ENCODE measurements at places on chromosomes 1 and 21. TPM values are rescaled to one million over a fixed set of nuclear protein-coding genes. Genes with fewer than 3 reads are reported as not detected.

The FYB2 gene
- total RNA-seq = not detected

The PTTG1IP gene
- 70.5 TPM for total RNA-seq

The C1orf53 gene
- not detected for total RNA-seq

The C1orf141 gene
- 0.25 TPM for total RNA-seq

The PRRX1 gene
- total RNA-seq = not detected

The ANGPTL3 gene
- total RNA-seq = not detected

The CHI3L1 gene
- not detected for total RNA-seq

The PBXIP1 gene
- 48.0 TPM for total RNA-seq

The SPATC1L gene
- total RNA-seq = 12.9 TPM

The RRP1 gene
- total RNA-seq = 41.9 TPM

The DPYD gene
- total RNA-seq = 13.4 TPM

The CGN gene
- 1.9 TPM for total RNA-seq

- no peak overlapping the region for H3K4me3 ChIP-seq
- H3K36me3 ChIP-seq = no peaks in the 10 kb centered on the region
- H3K27me3 ChIP-seq = peaks cover 6% of the 10 kb centered on the region
- peaks cover 5% of the 10 kb centered on the region for H3K4me1 ChIP-seq
- no peak for DNase-seq
These were observed 310.2 kb downstream of the NTNG1 start for GRCh38 chr1:107450899-107451664.

DNA sequence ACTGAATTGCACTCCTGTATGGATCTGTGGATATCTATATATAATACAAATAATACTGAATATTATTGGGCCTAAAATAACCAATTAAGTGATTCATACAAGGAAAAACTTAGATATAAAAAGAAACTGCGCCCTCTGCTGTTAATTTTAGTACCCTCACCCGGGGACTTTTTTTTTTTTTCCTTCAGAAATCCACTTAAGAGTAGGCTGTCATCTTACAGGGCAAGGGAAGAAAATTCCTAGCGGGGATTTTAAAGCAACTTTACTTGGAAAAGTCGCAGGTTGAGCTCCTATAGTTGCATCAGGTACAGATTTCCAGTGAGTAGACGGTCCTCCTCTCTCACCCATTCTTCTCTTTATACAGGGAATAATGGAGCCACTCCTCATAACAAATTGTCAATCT is 1.3 kb downstream of the NTNG1 start:
- H3K36me3 ChIP-seq = no peaks in the 10 kb centered on the region
- peaks cover 74% of the 10 kb centered on the region for H3K27me3 ChIP-seq
- DNase-seq = no peak
- H3K27ac ChIP-seq = no peak overlapping the region
- H3K4me1 ChIP-seq = peaks cover 22% of the 10 kb centered on the region

DNA sequence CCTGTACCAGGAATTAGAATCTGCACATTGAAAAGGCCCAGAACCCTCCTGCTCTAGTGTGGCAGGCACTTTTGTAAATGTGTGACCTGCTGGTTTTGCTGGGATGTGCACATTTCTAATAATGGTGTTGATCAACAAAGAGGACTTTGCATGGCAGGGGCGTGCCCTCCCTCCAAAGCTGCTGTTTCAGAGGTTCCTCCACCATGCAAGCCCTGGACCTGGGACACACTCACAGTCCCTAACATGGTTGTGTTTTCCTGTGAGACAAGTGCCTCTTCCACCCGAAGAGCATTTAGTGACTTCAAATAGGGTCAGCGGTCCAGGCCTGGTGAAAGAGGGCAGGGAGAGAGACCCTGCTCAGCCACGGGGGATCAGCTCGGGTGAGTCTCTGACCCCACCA is 28.1 kb downstream of the TENT5C start:
- peaks cover 39% of the 10 kb centered on the region for H3K4me1 ChIP-seq
- peaks cover 4% of the 10 kb centered on the region for H3K36me3 ChIP-seq
- H3K4me3 ChIP-seq = no peak overlapping the region

DNA sequence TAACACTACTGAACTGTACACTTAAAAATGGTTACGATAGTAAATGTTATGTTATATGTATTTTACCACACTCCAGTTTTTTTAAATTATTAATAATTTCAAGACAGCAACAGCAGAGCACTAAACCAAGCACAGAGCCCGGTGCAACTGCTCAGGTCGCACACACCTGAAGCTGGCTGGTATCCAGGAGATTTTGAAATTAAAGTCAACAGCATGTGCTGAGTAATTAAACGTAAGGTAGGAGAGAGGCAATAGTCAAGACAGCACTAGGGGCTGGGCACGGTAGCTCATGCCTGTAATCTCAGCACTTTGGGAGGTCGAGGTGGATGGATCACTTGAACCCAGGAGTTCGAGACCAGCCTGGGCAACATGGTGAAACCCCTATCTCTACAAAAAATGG is 35.1 kb upstream of the SLC30A10 start:
- H3K27ac ChIP-seq = no peak overlapping the region
- H3K4me1 ChIP-seq = no peaks in the 10 kb centered on the region
- H3K27me3 ChIP-seq = no peaks in the 10 kb centered on the region
- DNase-seq = no peak

DNA sequence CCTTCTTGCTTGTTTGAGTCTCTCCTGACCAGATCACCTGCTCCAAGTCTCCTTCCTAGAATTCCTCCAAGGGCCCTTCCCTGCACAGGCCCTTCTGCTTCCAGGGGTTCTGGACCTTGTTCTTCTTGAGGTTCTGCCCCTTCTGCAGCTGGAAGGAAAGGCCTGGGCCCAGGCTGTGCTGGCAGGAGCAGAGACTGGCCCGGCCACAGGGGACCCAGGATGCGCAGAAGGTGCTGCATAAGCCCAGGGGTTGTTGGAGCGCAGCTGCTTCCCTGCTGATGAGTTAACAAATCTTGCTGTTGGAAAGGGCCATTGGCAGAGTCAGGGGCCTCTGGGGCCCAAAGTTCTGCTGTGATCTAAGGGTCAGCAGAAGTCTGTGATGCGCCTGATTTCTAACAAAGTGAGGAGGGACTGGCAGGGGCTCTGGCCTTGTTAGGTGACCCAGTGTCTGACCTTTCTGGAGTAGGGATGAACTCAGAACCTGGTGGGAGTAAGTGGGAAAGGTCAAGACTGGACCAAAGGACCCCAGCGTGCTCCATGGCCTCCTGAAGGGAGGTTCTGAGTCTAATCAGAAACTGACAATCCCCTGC is 509.8 kb downstream of the PTPRU start:
- DNase-seq = no peak
- no peaks in the 10 kb centered on the region for H3K27me3 ChIP-seq
- no peak overlapping the region for H3K4me3 ChIP-seq

DNA sequence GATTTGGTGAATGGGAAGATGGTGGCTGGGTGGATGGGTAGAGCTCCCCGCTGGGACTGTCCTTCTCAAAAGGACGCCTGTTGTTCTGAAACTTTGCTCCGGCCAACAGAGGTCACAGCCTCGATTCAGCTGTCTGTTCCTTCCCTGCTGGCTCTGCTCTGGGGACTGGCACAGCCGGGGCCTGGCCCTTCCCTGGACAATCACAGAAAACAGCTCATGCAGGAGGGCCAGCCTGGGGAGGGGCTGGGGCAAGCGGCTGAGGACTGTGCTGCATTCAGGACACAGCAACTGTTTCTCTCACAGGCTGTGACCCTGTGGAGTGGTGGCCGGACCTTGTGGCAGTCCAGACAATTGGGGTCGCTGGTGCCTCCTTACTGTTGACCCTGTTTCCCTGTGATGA is 110.7 kb upstream of the TMEM51 start:
- DNase-seq = no peak
- H3K4me1 ChIP-seq = no peaks in the 10 kb centered on the region
- no peak overlapping the region for H3K4me3 ChIP-seq
- H3K27ac ChIP-seq = no peak overlapping the region
- no peaks in the 10 kb centered on the region for H3K36me3 ChIP-seq

GRCh38 chr1:180951836-180952656 is 39.3 kb downstream of the KIAA1614 start:
- H3K4me3 ChIP-seq = no peak overlapping the region
- peaks cover 6% of the 10 kb centered on the region for H3K4me1 ChIP-seq
- no peak overlapping the region for H3K27ac ChIP-seq
- H3K27me3 ChIP-seq = no peaks in the 10 kb centered on the region
- no peak for DNase-seq

DNA sequence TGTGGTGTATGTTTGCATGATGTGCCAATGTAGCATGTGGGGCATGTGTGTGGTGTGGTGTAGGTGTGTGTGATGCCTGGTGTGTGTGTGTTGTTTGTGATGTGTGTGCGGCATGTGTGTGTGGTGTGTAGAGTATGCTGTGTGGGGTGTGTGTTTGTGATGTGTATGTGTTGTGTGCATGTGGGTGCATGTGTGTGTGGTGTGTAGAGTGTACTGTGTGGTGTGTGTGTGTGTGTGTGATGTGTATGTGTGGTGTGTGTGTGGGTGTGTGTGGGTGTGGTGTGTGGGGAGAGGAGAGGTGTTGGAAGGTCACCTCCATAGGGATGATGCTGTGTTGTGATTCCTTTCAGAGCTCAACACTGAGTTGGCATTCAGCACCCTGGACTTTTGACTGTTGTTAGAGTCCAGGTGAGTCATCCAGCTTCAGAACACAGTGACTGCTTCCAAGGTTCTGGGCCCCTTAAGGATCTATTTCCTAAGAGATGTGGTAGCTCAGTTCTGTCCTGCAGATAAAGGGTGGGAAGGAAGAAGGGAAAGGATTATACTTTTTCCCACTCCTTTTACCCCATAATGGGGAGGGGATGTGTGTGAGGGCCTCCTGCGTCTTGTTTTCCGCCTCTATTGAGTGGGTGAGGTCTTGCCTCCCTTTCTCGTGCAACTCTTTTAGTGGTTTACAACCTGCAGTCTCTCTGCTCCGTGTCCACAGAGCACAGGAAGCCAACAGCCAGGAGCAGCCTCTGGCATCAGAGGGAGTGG is 47.6 kb downstream of the RHOU start:
- no peak overlapping the region for H3K4me3 ChIP-seq
- peaks cover 2% of the 10 kb centered on the region for H3K27me3 ChIP-seq
- H3K27ac ChIP-seq = no peak overlapping the region

GRCh38 chr21:16695074-16695473 is 817.8 kb upstream of the CXADR start:
- no peaks in the 10 kb centered on the region for H3K4me1 ChIP-seq
- no peaks in the 10 kb centered on the region for H3K36me3 ChIP-seq
- H3K4me3 ChIP-seq = no peak overlapping the region

GRCh38 chr21:43775795-43776430 is at the start of gene CSTB:
TSS of gene CSTB (minus strand) at chr21:43776308. CDS start at chr21:43776269, 39 bp downstream.
- peak within 1 kb of the TSS; percentile 76 for H3K27ac ChIP-seq
- H3K4me1 ChIP-seq = peaks cover 44% of the 10 kb centered on the region
- DNase-seq = peak; percentile 89
- peaks cover 5% of the 10 kb centered on the region for H3K36me3 ChIP-seq
- H3K4me3 ChIP-seq = peak within 1 kb of the TSS; percentile 95

DNA sequence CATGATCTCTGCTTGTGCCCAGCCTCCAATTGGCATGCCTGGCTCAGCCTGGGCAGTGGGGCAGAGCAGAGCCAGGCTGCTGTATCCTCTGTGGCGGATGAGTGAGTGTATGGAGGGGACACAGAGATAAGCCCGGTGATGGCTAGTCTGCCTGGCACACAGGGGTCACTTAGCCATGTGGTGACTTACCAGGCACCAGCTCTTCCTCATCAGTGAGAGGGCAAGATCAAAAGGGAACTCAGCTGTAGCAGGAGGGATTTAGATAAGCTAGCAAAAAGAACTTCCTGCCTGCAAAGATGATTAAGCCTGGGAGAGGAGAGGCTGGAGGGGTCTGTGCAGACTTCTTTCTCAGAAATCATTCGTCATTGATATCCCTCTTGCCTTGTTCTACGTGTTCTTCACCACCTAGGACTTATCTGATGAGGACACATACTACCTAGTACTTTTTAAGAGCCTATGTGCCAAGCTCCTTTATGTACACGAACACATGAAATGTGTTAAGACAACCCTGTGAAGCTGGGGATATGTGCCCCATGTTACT is 7.9 kb downstream of the KIF21B start:
- peak overlapping the region; percentile 68 for H3K4me3 ChIP-seq
- DNase-seq = no peak
- H3K36me3 ChIP-seq = peaks cover 6% of the 10 kb centered on the region
- H3K27me3 ChIP-seq = no peaks in the 10 kb centered on the region
- H3K4me1 ChIP-seq = peaks cover 90% of the 10 kb centered on the region
- H3K27ac ChIP-seq = peak overlapping the region; percentile 93

- no peaks in the 10 kb centered on the region for H3K36me3 ChIP-seq
- no peak for DNase-seq
- H3K4me1 ChIP-seq = no peaks in the 10 kb centered on the region
- H3K27ac ChIP-seq = no peak overlapping the region
- no peak overlapping the region for H3K4me3 ChIP-seq
These were observed 199.0 kb downstream of the LBR start for GRCh38 chr1:225228871-225229303.

GRCh38 chr1:2611031-2611501 is 21.8 kb downstream of the MMEL1 start:
- H3K4me3 ChIP-seq = no peak overlapping the region
- no peaks in the 10 kb centered on the region for H3K4me1 ChIP-seq
- peak; percentile 26 for DNase-seq
- H3K27ac ChIP-seq = no peak overlapping the region
- peaks cover 6% of the 10 kb centered on the region for H3K36me3 ChIP-seq
- H3K27me3 ChIP-seq = no peaks in the 10 kb centered on the region

GRCh38 chr1:38787041-38787440 is 72.5 kb downstream of the RRAGC start:
- H3K4me1 ChIP-seq = no peaks in the 10 kb centered on the region
- H3K36me3 ChIP-seq = no peaks in the 10 kb centered on the region
- peaks cover 77% of the 10 kb centered on the region for H3K27me3 ChIP-seq

- H3K4me1 ChIP-seq = peaks cover 58% of the 10 kb centered on the region
- H3K27me3 ChIP-seq = no peaks in the 10 kb centered on the region
- H3K27ac ChIP-seq = peak overlapping the region; percentile 95
- no peaks in the 10 kb centered on the region for H3K36me3 ChIP-seq
These were observed 382 bp downstream of the TRMT1L start for GRCh38 chr1:185156288-185156853.

- DNase-seq = no peak
- no peaks in the 10 kb centered on the region for H3K4me1 ChIP-seq
- no peak overlapping the region for H3K4me3 ChIP-seq
- peaks cover 9% of the 10 kb centered on the region for H3K27me3 ChIP-seq
- H3K36me3 ChIP-seq = no peaks in the 10 kb centered on the region
These were observed 69.0 kb upstream of the MARK1 start for GRCh38 chr1:220458936-220459335.

- no peaks in the 10 kb centered on the region for H3K36me3 ChIP-seq
- H3K27ac ChIP-seq = no peak overlapping the region
- H3K4me1 ChIP-seq = peaks cover 4% of the 10 kb centered on the region
- no peaks in the 10 kb centered on the region for H3K27me3 ChIP-seq
These were observed 78.2 kb downstream of the SIM2 start for GRCh38 chr21:36776981-36777617.

GRCh38 chr21:18275781-18276180 is 31.1 kb downstream of the CHODL start:
- no peak for DNase-seq
- H3K36me3 ChIP-seq = no peaks in the 10 kb centered on the region
- no peak overlapping the region for H3K27ac ChIP-seq
- H3K27me3 ChIP-seq = no peaks in the 10 kb centered on the region
- H3K4me3 ChIP-seq = no peak overlapping the region

GRCh38 chr1:50066806-50067205 is 41.9 kb upstream of the ELAVL4 start:
- H3K27me3 ChIP-seq = no peaks in the 10 kb centered on the region
- H3K27ac ChIP-seq = no peak overlapping the region
- no peak for DNase-seq
- H3K4me3 ChIP-seq = no peak overlapping the region
- H3K4me1 ChIP-seq = no peaks in the 10 kb centered on the region
- H3K36me3 ChIP-seq = no peaks in the 10 kb centered on the region
